ENCODE measurements at places on chromosomes 6 and 20.

- peak; percentile 82 for DNase-seq
Observed at GRCh38 chr20:25076731-25077609, 5.0 kb downstream of the VSX1 start.

GRCh38 chr6:15659181-15659580, 3.6 kb downstream of the DTNBP1 start:
- DNase-seq, result no peak

DNA sequence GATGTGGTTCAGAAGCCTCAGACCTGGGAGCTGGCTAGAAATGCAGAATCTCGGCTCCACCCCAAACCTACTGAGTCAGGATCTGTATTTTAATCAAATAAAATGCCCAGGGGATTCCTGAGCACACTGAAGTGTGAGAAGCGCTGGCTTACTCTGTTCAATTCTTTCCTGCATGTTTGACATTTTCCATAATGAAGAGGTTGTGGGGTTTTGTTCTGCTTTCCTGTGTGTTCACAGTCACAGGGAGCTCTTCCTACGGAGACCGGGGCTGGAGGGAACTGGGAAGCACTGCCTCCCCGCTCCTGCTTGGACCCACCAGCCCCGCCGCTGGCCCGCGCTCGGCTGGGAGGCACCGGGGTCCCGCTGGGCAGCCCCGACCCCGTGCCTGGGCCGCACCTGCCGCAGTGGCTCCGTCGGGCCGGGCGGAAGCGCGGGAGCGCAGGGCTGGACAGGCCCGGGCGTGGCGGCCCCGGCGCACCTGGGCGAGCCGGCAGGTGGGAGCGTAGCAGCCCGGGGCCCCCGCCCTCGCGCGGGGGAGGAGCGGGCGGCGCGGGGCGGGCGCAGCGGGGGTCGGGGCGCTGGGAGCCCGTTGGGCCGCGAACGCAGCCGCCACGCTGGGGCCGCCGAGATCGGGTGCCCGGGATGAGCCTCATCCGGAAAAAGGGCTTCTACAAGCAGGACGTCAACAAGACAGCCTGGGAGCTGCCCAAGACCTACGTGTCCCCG, at the start of gene MAPK13:
Gene MAPK13 (plus strand): TSS at position 573 of the 726 bp plus-strand sequence. CDS start 70 bp downstream, at position 643.
- DNase-seq, result peak; percentile 69

- no peak for DNase-seq
Observed at GRCh38 chr6:10071631-10072220, 343.1 kb downstream of the TFAP2A start.

GRCh38 chr6:166529586-166529985, 56.9 kb downstream of the RAMACL start:
- no peak for DNase-seq

- DNase-seq, result no peak
Observed at GRCh38 chr6:170083236-170084051, 207.4 kb downstream of the DLL1 start.

- no peak for DNase-seq
Observed at GRCh38 chr6:133179481-133179880, 61.7 kb upstream of the EYA4 start.

DNA sequence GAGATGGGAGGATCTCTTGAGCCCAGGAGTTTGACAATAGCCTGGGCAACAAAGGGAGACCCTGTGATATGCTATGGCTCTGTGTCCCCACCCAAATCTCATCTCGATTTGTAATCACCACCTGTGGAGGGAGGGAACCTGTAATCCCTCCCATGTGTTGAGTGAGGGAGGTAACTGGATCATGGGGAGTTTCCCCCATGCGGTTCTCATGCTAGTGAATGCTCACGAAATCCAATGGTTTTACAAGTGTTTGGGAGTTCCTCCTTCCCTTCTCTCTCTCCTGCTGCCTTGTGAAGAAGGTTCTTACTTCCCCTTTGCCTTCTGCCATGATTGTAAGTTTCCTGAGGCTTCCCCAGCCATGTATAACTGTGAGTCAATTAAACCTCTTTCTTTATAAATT, 3.4 kb downstream of the NUDT3 start:
- no peak for DNase-seq

DNA sequence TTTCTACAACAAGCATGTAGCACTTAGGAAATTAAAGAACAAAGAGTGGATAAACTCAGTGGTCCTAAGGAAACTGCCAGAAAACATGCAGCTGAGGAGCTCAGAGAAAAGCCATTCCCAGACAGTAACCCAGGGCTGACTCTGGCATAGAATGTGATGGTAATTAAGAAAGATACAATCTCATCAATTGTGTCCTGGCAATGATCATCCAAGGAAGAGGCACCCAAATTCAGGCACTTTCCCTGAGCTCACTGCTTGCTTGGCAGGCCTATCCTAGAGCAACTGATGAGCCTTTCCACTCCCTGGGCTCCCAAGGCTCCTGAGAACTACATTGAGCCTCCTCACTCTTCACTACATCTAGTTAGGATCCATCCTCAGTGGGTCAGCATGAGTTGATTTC, 16.2 kb downstream of the EIF2S2 start:
- DNase-seq, result no peak

DNA sequence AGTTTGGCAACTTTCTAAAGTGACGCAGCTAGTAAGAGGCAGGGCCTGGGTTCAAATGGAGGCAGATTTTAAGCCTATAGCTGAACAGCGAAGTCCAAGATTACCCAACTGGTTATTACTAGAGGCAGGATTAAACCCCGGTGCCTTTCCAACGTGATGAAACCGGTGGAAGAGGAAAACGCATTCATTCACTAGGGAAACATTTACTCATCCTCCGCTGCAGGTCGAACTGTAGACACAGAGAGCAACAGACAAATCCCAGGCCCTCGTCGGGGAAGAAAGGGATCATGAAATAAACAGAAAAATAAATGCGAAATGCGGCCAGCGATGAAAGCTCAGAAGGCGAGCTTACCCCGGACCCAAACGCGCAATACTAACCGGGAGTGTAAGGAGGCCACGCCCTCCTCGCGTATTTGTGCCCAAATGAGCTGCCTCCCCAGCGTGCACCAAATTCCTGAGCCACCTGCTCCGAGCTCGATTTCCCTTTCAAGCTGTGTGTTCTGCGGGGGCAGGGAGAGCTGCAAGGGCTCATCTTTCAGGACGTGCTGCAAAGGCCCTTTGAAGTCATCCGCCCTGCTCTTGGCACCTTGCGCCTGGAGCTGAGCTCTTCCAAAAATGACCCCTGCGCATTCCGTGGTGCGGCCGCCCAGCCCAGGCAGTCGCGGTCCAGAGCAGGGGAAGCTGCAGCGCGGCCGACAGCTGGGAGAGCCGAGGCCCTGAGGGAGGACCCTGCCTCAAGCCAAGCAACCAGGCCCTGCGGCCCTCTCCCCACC, 46.9 kb downstream of the PDYN start:
- DNase-seq, result no peak

GRCh38 chr20:25136643-25137559, 55.0 kb upstream of the VSX1 start:
- DNase-seq, result no peak

- DNase-seq, result no peak
Observed at GRCh38 chr20:51899674-51900073, 97.4 kb upstream of the SALL4 start.
